Hematopoietic multipotent progenitor cell treated with erythropoietin and hydrocortisone succinate and interleukin-3 and kit ligand, for 6 days (in vitro differentiated cells): ENCODE measurements at places on chromosomes 7 and 10.

- no peak for DNase-seq
Observed at GRCh38 chr7:23759671-23760391, 49.8 kb downstream of the STK31 start.

DNA sequence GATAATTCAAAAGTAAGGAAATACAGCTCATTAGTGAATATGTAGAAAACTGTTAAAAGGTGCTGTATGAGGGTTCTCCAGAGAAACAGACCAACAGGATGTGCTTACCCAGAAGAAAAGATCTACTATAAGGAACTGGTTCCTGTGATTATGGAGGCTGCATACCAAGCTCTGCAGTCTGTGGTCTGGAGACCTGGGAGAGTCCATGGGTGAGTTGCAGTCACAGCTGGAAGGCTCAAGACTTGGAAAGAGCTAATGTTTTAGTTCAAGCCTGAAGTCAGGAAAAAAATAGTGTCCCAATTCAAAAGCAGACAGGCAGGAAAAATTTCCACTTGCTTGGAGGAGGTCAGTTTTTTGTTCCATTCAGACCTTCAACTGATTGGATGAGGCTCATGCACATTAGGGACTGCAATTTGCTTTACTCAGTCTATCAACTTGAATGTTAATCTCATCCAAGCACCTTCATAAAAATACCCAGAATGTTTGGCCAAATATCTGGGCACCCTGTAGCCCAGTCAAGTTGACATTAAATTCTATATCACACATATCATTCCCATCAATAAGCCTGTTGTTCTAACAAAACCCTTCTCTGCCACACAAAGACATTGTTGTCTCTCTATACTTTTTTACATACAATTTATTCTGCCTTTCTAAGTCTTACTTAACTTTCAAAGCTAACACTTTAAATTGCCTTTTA is 197.9 kb upstream of the KLF6 start:
- DNase-seq: no peak

DNA sequence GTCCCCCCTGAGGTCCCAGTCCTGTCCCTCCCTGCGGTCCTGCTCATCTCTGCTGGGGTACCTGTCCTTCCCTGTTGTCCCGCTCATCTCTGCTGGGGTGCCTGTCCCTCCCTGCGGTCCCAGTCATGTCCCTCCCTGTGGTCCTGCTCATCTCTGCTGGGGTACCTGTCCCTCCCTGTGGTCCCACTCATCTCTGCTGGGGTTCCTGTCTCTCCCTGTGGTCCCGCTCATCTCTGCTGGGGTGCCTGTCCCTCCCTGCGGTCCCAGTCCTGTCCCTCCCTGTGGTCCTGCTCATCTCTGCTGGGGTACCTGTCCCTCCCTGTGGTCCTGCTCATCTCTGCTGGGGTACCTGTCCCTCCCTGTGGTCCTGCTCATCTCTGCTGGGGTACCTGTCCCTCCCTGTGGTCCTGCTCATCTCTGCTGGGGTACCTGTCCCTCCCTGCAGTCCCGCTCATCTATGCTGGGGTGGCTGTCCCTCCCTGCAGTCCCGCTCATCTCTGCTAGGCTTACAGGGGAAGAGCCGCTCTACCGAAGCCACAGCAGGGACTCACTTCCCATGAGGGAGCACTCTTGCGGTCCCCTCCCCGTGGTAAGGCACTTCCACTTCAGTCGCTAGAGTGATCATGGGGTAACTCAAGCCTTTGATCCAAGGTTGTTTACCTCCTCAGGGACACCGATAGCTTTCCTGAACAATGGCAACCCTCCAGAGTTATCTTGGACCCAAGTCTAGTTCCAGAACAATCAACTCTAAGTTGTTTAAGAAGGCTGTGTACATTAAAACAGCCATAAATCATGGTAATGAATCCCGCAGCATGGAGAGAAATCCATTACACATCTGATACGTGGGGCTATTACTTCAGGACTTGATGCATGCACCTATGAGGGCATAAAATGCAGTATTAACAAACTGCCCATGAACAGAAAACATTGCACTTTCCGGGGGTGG is 46.8 kb upstream of the MNX1 start:
- no peak for DNase-seq

- peak; percentile 79 for DNase-seq
Observed at GRCh38 chr7:92404170-92404614, 43.1 kb upstream of the GATAD1 start.

- DNase-seq: no peak
Observed at GRCh38 chr7:82230811-82231581, 212.6 kb downstream of the CACNA2D1 start.

DNA sequence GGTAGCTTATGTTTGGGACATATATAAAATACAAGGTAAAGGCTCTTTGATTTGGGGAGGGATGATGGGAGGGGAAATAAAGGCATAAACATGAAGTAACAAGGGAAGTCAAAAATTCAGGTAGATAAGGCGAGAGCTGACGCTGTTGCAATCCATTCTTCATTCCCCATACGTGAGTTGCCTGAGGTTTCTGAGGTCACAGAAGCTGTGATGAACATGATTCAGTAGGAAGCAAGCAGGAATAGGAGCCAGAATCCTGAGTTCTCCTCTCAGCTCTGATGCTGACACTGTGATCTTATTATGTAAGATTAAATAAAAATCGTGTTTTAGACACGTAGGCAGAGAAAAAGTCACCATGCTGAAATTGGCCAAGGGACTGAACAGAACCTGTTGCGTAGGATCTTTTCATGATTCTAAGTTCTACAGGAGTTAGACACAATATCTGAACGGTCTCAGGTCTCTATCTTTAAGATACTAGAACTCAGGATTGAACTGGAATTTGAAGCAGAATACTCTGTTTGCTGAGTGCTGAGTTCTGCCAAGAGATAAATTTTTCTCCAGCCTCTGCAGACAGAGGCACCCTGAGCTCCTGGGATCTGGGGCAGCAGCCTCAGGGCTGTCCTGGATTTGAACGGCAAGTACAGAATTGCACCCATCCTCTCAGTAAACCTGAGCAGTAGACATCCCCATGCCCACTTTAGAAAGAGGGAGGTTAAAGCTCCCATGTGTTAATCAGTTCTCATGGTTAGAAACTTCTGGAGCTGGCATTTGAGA is 21.0 kb downstream of the KLF6 start:
- DNase-seq: no peak

GRCh38 chr10:121002586-121003205 is 151.5 kb downstream of the WDR11 start:
- no peak for DNase-seq

DNA sequence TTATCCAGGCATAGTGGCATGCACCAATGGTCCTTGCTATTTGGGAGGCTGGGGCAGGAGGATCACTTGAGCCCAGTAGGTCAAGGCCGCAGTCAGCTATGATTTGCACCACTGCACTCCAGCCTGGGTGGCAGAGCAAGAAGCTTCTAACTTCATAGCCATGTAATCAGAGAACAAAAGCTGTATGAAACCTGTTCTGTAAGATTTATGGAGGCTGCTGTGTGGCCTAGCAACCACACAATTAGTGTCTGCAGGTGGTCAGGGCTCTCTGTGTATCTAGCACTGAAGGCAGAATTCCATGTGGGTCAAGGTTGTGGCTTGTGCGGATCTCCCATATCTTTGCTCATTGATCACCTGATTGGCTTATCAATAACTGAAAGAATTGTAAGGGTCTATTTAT is 221.5 kb upstream of the FOXK1 start:
- no peak for DNase-seq

- peak; percentile 62 for DNase-seq
Observed at GRCh38 chr7:105224884-105225651, 163.7 kb downstream of the SRPK2 start.

DNA sequence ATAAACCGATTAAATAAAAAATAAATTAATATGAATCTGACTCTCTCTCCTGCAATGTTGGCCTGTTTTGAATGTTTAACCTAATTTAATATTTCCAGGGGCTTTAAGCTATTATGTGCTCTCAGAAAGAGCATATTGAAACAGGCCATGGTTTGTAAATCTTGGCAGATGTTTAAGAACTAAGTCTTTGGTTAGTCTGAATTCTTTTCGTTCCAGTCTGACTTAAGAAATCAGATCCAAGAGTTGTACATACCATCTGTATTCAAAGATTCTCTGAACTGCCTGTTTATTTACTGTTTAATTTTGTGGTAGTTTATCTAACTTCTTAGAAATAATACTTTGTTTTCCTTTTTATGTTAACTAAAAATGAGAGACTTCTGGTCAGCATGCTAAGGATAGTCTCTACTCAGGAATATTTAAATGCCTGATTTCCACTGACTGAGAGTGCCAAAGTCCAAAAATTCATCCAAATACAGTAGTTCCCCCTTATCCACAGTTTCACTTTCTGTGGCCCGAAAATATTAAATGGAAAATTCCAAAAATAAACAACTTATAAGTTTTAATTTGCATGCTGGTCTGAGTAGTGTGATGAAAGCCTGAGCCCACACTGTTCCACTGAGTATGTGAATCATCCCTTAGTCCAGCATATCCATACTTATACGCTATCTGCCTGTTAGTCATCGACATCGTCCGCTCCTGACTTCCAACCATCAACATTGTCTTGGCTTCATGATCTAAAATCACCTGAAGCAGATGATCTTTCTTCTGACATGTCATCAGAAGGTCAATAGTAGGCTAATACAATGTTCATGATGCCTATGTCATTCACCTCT is 238.1 kb upstream of the CSTF2T start:
- DNase-seq: no peak

GRCh38 chr7:106313456-106313901 is 28.7 kb upstream of the NAMPT start:
- DNase-seq: no peak

DNA sequence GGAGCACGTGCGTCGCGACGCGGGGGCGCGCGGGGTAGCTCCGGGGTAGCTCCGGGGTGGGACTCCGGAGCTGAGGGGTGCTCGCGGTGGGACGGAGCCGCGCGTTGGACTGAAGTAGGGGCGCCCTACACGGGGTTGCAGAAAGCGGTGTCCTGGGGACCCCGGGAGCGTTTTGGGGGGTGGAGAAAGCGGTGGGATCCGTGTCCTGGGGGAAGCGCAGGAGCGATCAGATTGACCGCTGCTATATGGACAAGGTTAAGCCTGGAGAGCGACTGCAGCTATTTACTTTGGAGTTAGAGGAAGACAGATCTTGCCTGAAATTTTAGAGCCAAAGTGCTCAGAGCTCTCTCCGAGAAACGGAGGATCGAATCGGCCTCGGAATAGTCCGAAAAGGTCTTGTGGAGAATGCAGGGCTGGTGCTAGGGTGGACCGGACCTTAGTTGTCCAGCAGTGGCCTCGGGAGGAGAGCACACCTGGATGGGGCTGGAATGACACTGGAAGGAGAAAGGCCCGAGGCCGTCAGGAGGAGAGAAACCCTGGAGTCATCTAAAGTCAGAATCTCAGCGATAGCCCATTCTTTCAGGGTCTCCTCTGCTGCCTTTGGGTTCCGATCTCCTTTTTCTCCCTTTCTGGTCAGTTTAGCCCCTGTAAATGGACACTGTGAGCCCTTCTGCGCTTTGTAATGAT is 564 bp downstream of the PDSS1 start:
- peak; percentile 17 for DNase-seq

DNA sequence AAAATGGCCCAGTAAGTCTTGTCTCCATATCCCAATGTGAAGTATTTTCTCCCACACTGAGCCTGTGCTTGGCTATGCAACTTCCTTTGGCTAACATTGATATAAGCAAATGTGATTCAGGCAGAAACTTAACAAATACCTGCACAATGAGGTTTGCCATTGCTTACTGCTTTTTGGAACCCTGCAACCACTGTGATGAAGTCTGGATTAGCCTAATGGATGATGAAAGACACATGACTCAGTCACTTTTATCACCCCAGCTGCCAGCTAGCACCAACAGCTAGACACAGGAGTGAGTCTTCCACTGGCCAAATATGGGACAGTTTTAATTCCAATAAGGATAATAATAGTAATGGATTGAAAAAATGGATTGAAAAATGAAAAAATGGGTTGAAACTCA is 854.5 kb downstream of the GRM8 start:
- no peak for DNase-seq

- no peak for DNase-seq
Observed at GRCh38 chr7:106039486-106040060, 72.5 kb downstream of the SYPL1 start.

GRCh38 chr7:91330191-91330808 is 66.1 kb downstream of the FZD1 start:
- DNase-seq: no peak

DNA sequence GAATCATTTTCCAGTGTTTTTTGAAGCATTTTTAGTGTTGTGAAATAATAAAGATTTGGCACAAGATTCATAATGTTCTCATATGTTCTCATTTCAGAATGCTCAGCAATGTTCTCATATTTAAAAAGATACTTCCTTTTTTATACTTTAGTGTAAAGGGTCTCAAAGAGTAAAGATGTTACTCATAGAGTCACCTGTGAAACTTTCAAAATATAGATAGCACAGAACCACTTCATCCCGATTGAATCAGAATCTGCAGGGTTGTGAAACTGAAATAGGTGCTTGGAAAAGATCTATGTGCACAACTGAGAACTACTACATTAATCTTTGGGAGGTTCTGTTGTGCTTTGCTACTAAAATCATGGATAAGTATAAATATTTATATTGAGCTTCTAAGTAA is 144.7 kb downstream of the MDFIC start:
- no peak for DNase-seq

- peak; percentile 86 for DNase-seq
Observed at GRCh38 chr7:27179503-27180430, 5.3 kb downstream of the HOXA11 start.

- no peak for DNase-seq
Observed at GRCh38 chr7:135200821-135201331, 10.4 kb downstream of the WDR91 start.

- no peak for DNase-seq
Observed at GRCh38 chr7:22762866-22763265, 35.9 kb downstream of the IL6 start.

- no peak for DNase-seq
Observed at GRCh38 chr7:101747053-101747878, 70.2 kb upstream of the CUX1 start.

GRCh38 chr10:14701466-14701865 is 73.2 kb downstream of the FAM107B start:
- DNase-seq: no peak

GRCh38 chr10:49191349-49191748 is 3.2 kb upstream of the TMEM273 start:
- no peak for DNase-seq

GRCh38 chr7:132520591-132521280 is 55.5 kb downstream of the PLXNA4 start:
- DNase-seq: no peak

DNA sequence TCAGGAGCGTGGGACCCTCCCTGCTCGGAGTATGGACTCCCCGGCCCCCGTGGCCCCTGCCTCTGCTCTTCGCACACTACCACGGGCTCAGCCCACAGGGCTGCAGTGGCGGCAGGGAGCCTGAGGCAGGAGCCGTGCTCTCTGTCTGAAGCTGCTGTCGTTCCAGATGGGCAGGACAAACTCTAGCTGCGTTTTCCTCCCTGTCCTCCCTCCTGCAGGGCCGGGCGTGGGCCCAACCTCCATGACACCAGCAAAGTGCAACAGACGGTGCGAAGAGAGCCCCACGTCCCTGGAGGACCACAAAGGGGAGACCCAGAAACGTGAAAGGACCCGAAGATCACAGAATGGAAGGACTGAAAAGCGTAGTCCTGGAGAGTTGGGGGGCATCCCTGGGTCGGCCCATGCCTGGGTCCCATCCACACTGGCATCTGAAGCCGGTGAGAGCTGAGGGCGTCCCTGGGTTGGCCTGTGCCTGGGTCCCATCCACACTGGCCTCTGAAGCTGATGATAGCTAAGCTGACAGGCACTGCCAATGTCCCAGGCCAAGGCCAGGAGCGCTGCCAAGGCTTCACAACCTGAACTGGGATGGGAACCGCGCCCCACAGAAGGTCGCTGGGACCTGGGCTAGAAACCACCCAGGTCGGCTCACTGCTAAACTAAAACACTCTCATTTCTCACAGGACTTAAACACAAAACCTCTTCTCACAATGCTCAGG is 267.0 kb downstream of the MAD1L1 start:
- DNase-seq: no peak

GRCh38 chr10:95440756-95441546 is 120.2 kb downstream of the SORBS1 start:
- peak; percentile 27 for DNase-seq
